Activated T-helper 2 cell treated with anti-CD3 and anti-CD28 coated beads, Interferon-gamma antibody, Interleukin-2, Interleukin-4, amounts not matched to agents 10 μg/mL and 5 μg/mL and 100 μg/mL, durations not matched to agents 14 hours and 24 hours and 36 hours (primary cell): ENCODE measurements at places on chromosomes 16 and 17.
A peak's percentile ranks its signal among the peaks of the same experiment; 100 is the strongest.

GRCh38 chr16:6864671-6865070 is 468.0 kb upstream of the RBFOX1 start:
- no peak for DNase-seq

GRCh38 chr17:73363442-73364154 is 51.8 kb upstream of the CDC42EP4 start:
- DNase-seq, result no peak

DNA sequence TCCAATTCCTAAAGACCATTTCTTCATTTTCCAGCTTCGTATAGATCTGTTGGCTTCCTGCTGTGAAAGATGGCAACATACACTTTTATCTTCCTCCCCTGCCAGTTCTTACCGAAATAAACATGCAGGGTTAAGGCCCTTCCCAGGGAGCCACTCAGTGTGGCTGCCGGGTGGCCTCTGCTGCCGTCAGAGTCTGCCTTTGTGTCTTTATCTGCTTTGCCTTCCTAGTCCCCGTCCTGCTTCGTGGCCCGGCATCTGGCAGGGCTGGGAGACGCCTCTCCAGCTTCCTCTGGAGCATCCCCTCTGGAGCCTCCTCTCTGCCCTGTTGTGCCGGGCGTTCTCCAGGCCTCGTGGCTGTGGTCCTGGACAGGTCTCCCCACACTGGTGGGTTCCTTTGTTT is 30.3 kb upstream of the CAPN15 start:
- no peak for DNase-seq

- DNase-seq, result no peak
Observed at GRCh38 chr16:3510416-3510815, 9.6 kb downstream of the CLUAP1 start.

- no peak for DNase-seq
Observed at GRCh38 chr17:14471052-14471451, 170.2 kb downstream of the HS3ST3B1 start.

- DNase-seq, result no peak
Observed at GRCh38 chr17:58968426-58969061, 138.1 kb downstream of the TRIM37 start.

DNA sequence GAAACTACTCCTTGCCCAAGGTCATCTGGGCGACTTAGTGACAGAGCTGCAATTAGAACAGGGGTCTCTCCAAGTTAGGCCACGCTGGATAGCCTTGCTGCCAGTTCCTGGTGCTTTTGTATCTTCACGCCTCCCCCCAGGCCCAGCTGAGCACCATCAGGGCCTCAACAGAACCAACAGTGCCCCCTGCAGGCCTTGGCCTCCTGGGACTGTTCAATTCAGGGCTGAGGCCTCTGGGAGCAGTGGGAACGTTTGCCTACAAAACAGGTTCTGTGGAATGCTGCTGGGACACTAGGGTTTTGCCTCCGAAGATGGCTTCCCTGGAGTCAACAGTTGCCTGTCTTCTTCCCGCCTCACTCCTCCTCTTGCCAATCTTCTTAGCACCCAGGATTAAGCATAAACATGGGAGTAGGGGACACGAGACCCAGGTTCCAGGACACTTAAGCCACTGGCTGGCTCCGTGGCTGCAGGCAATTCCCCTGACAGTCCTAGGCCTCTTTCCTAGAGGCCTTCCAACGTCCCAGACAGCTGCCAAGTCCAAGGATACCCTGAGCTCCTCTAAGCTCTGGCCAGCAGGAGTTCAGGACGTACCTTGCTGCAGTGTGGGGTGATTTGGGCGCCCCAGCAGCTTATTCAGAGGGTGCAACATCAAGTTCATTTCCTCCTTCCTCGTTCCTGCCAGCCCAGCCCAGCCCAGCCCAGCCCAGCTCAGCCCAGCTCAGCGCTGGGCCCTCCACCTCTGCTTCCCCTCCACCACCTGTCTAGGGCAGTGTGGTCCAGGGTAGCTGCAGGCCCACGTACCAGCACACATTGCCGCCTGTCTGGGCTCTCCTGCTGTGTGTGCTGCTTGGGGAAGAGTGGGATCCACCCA is 246.6 kb upstream of the RPL38 start:
- DNase-seq, result peak; percentile 13

DNA sequence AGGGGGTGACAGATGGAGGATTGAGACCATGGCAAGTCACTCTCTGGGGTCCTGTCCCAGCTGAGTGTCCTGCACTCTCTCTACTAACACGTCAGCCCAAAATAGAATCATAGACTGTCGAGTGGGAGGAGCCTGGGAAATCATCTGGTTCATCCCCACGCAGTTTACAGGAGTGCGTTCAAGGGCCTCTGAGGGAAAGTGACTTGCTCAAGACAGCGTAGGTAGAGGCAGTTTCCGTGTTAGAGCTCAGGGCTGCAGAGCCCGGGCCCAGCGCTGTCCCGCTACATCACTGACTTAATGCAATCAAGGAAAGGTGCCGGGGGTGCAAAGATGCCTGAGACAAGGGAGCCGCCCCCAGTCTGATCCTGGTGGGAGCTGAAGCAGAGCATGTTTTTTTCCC is 10.3 kb downstream of the GSG1L2 start:
- DNase-seq, result no peak

GRCh38 chr17:78174346-78174869 is 6.0 kb downstream of the SYNGR2 start:
- DNase-seq, result no peak

DNA sequence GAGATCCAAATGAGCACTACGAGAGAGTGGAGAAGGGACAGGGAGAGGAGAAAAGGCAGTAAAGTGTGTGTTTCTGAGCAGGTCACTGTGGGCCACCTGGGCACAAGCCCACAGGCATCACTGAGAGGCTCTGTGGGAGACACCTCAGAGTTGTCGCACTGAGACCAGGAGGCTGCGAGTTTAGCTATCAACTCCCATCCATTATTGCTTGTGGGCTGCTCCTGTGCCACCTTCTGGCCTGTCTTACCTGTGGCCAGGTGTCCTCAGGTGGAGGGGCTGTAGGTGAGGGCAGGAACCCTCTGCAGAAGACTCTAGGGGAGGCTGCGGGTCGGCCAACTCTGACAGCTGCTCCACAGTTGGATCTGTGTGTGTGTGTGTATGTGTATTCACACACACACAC is 2.5 kb upstream of the PRR29 start:
- DNase-seq, result no peak

DNA sequence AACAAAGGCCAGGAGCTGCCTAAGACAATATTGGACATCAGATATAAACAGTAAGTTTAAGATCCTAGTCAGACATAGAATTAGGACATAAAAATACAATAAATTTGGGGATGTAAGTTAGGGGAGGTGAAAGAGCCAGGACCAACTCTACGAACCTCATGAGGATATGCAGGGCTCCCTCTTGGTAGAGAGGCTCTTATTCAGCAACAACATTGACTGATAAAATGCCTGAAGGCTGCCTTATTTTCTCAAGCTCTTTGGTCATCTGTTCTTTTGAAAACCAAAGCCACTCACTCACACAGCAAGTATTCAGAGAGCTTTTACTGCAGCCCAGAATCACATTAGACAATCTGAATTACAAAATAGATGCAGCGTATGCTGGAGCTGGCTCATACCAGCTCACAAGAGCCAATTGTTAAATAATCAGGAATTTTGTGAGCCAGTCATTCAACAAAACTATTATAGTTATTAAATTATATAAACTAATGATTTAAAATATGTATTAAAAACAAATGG is 108.6 kb upstream of the CLEC3A start:
- no peak for DNase-seq

- DNase-seq, result no peak
Observed at GRCh38 chr16:77555126-77555525, 120.3 kb upstream of the ADAMTS18 start.

GRCh38 chr17:50356892-50357510 is 11.1 kb downstream of the XYLT2 start:
- DNase-seq, result no peak

GRCh38 chr16:65044026-65044425 is 77.8 kb downstream of the CDH11 start:
- no peak for DNase-seq

DNA sequence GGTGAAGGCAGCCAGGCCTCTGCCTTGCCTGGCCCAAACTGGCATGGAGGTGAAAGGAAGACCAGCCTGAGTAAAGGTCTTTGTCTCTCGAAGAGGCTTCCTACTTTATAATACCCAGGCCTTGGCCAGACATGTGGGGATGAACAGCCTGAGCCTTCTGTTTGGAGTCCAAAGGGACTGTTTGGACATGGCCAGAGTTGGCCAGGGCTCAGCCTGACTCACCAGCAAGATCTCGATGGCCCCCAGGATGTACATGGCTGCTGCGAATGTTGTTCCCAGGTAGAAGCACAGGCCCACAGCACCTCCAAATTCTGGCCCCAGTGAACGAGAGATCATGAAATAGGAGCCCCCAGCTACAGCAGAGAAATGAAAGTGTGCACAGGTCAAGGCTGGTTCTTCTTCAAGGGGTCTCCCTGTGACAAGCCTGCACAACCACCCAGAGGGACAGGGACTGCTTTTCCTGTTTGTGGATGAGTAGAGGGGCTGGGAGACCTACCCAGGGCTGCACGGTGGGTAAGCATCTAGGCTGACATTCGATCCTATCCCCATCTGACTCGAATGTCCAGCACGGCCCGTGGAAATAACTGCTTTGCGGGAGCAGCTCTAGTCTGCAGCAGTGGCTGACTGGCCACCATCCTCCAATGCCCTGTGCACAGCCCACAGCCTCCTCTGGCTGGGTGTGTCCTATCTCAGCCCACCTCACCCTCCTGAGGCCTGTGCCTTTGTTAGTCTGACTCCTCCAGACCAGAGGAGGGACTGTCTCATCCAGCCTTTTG is 10.7 kb upstream of the LCAT start:
- DNase-seq, result no peak
